Stimulated activated CD4-positive, alpha-beta T cell treated with anti-CD3 and anti-CD28 coated beads, TNF-alpha, amount 100 ng/mL, for 48 hours (primary cell): ENCODE measurements at places on chromosomes 6 and 20.

GRCh38 chr20:36483919-36484808, 57.2 kb upstream of the MYL9 start:
- DNase-seq, result no peak

DNA sequence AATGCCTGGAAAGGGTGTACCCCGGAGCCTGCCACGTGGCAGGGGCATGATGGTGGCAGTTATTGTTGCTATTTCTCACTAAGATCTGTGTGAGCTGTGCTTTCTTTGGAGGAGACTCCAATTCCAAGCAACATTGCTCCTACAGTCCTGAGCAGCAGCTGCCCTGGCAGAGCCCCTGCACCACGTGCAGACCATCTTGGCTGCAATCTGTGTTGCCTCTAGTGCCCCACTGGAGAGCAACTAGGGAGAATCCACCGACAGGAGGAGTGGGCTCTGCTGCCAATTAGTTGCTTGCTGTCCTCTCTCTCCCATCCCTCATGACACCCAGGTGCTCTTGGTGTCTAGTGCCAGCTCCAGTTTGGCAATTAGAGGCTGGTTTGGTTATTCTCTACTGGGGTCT, 116.0 kb downstream of the PXDC1 start:
- DNase-seq, result no peak

DNA sequence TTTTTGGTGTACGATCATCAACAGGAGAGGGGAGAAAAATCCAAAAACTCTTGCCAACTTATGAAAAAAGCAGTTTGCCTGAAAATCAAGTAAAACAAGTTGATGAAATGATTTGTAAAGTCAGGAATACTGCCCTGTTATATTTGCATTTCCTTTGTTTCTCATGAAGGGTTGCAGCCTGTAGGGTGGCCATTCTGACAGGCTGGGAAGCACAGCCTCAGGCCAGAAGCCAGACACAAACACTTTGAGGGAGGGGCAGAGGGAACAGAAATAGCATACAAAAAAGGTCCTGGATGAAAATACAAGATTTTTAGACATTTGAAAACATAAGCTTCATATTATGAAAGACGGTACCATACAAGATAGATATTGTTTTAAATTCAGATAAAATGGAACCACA, 109.8 kb downstream of the DTNBP1 start:
- no peak for DNase-seq

- no peak for DNase-seq
These were observed 15.3 kb downstream of the HCK start for GRCh38 chr20:32067234-32067821.

- DNase-seq, result no peak
These were observed 10.8 kb downstream of the BACH2 start for GRCh38 chr6:90285611-90286381.

DNA sequence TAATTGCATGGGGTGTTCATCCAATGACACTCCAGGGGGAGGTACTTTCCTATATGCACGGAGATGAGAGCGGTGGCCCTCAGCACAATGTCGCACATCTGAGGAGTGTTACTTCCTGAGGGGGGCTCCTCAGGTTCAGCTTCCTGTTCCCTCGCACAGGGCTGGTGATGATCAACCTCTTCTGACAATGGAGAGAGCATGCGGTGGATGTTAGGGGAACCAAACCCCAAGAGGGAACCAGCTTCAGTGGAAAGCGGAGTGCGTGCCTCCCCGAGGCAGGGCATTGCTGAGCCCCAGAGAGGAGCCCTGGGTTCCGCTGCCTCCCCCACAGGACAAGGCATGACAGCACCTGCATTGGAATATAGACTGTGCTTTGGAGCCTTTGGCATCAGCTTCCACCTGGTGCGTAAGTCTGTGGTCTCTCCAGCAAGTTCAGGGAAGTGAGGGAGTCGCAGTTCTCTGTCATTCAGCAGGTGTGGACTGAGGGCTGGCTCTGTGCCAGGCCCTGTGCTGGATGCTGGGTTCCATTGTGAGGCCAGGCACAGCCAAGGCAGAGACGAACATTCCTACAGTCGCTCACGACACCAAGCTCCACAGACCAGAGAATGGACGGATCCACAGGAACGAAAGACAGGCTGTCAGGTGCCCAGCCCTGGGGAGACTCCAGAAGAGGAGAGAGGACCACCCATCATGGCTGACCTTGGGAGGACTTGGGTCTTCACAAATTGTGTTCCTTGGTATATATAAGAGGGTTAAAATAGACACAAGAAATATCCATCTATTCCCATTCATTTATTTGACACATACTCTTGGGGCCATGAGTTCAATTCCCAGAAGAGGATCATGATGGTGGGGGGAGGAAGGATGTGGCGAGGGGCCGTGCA, 3.9 kb upstream of the ZNF831 start:
- DNase-seq, result no peak

GRCh38 chr20:20761301-20761700, 48.9 kb upstream of the RALGAPA2 start:
- DNase-seq, result no peak

- DNase-seq, result no peak
These were observed 45.7 kb downstream of the HBS1L start for GRCh38 chr6:135008941-135009290.

DNA sequence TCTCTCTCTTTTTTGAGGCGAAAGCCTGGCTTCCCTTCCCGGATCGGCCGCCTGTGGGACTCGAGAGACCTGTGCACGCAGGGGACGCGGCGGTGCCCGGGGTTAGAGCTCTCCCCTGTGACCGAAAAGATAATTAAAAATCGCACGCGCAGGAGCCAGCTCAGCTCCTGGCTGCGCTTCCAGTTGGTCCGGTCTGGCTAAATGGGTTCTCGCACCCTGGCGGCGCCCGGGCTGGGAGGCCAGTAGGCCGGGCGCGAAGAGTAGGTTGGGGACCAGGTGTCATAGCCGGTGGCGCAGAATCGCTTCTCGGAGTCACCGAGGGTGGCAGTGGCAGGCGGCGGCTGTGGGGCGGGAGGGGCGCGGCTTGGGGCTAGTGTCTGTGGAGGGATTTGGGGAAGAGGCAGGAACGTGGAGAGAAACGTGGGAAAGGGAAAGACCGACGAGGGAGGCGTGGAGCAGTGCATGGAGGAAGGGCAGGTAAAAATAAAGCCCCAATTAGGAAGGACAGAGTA, 41.9 kb upstream of the SUPT3H start:
- peak; percentile 54 for DNase-seq

- no peak for DNase-seq
These were observed 134.1 kb downstream of the RFPL4B start for GRCh38 chr6:112481211-112481610.

- no peak for DNase-seq
These were observed 167.1 kb downstream of the PHF3 start for GRCh38 chr6:63802606-63803206.

DNA sequence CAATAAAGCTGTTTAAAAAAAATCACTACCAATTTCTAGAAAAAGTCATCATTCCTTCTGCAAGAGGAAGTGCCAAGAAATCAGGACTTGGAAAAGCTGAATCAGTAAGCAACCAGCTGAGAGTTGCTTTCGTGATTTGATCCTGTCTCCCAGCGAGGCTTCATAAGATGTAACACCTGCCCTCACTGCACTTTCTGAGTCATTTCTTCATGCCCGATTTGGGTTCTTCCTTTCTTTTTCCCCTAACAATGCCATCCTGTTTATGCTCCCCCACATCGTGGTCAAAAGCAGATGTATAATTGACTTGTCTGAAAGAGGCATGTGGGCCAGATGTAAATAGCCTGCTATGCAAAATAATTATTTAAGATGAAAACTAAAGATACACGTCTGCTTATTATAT, 52.1 kb downstream of the RIPOR2 start:
- DNase-seq, result peak; percentile 19

GRCh38 chr20:63611646-63612045, 15.3 kb downstream of the GMEB2 start:
- DNase-seq, result no peak

- no peak for DNase-seq
These were observed 1.3 kb upstream of the TAF4 start for GRCh38 chr20:62066983-62067433.

DNA sequence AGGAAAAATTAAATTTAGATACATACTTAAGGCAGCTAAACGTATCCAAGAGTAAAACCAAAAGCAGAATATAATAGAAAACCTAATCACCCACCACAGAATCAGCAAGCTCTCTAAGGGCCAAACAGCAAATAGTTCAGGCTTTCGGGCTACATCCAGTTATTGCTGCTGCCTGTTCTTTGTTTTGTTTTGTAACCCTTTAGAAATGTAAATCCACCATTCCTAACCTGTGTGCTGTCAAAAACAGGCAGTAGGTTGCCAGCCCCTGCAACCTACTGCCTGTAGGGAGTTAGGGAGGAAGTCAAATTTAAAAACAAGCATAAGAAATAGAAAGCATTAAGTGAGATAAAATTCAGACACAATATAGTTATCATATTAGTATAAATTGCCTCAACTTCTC, 225.9 kb downstream of the PTPRT start:
- DNase-seq, result no peak

DNA sequence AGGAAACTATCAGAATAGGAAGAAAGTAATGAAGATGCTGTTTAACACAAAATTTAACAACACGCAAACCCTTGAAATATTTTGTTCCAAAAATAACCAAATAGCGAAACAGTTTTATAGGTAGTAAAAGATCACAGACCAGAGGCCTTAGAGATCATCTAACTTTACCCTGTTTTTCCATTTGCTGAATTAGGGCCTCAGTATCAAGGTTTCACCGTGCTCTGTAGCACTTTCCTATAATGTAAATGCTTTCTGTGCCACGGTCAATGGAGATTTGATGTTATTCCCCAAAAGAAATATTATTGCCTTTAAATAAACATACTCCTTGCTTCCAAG, 23.7 kb downstream of the EPB41L2 start:
- no peak for DNase-seq

GRCh38 chr20:41627611-41628244, 9.6 kb upstream of the CHD6 start:
- no peak for DNase-seq

DNA sequence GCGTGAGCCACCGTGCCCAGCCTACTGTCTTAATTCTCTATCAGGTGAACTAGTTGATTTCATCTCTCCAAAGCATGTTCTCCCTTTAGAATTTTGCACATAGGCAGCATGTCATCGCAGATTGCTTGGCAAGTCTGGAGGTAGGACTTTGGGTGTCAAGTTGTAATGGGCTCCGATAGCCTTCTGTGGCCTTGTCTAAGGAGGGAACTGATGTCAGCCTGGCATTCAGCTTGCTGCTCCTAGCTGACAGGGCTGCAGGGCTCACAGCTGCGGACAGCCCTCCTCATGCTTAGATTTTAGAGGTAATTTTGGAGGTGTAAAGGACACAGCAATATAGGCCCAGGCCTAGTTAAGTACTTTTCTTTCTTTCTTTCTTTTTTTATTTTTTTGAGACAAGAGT, 11.3 kb downstream of the CHMP4B start:
- no peak for DNase-seq

GRCh38 chr20:24309596-24309995, 159.8 kb upstream of the SYNDIG1 start:
- no peak for DNase-seq

DNA sequence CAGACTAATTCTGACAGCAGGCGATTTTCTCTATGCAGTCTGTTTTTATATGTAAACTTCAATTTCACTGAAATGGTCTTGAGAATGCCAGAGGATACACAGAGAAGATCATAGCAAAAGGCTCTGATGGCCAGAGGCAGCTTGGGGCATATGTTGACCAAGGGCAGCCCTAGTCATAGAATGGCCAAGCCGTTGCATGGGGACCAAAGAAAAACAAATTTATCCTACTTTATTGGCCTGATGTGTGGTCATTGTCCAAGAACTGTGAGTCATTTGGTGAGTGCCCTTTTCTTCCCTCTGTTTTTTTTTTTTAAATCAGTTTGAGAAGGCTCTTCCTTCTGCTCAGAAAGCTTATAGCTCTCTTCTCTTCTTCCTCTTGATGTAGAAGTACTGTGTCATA, 5.8 kb downstream of the HDGFL1 start:
- DNase-seq, result no peak

GRCh38 chr6:14290041-14290771, 172.6 kb downstream of the CD83 start:
- no peak for DNase-seq

- no peak for DNase-seq
These were observed at the start of gene DEFB123 for GRCh38 chr20:31440012-31440659. DEFB123 (plus strand) TSS chr20:31440632; CDS start chr20:31440699, 67 bp downstream.

DNA sequence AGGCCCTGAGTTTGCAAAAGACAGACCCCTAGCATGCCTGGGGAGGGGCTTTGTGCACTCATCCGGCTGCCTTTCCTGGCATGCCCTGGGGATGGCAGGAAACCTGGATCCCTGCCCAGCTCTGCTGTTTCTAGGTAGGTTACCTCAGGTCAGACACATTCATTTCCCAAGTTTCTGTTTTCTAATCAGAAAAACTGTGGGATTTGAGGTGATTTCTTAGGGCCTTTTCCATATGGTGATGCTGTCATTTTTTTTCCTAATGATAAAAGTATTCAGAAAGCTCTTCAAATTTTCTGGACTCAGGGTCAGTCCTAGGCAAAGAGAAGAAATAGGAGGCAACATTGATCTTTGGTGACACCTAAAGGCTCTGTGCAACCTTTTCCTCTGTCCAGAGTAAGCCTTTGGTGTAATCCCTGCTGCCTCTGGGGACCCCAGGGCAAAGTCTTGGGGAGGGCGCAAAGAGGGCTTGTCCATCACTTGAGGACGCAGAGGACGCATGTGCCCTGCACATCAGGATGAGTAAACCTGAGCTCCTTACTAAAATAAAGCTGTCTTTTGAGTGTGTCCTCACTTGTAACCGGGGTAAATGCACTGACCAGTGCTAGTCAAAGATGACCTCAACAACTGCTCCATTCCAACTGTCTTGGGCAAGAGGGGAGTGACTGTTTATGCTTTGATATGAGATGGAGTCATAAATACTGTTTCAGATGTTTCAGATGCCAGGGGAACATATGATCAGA, 13.5 kb upstream of the TRAM2 start:
- no peak for DNase-seq

DNA sequence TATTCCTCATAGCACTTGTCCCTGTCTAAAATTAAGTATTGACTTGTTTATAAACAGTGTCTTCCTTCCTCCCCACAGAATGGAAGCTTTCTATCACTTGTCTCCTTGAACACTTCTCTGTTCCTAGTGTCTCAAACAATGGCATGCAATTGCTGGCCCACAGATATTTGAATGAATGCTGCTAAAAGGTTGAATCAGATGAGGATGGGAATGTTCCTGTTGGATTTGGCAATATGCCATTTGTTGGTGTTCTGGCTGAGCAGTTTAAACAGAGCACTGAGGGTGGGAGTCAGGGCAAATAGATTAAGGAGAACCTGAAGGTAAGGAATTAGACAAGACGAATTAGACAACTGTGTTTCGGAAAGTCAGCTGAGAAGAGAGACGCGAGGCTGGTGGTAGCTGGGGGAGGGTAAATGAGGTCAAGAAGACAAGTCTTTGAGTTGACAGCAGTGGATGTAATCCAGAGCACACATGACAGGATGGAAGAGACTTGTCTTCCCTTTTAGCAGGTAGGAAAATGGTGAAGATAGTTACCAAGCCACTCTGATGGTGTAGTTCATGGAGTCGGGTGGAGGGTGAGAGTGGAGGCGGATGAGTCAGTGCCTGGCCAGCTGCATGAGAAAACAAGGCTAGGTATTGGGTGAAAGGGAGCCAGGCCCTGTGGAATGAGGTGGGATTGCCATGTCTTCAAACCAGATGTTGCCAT, 58.3 kb upstream of the GNRH2 start:
- DNase-seq, result no peak
